Upper lobe of right lung (tissue), 1 donor: ENCODE measurements at places on chromosomes 1 and 21.

DNA sequence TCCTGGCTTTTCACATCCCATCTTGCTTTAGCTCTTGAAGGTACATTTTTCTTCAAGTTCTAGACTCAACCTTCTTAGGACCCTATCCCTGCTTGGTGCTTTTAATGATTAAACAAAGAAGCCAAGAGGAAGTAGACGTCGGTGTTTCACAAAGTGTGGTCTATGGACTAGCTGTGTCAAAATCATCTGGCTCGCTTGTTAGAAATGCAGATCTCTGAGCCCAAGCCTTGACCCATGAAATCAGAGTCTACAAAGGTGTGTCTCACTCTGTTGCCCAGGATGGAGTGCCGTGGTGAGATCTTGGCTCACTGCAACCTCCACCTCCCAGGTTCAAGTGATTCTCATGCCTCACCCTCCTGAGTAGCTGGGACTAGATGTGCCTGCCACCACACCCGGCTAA lies 295.5 kb upstream of the KAZN start:
- DNase-seq = no peak

- no peak for DNase-seq
These were observed 106.7 kb downstream of the HIVEP3 start for GRCh38 chr1:41812051-41812450.

- no peak for DNase-seq
These were observed 3.4 kb upstream of the NVL start for GRCh38 chr1:224333309-224333926.

DNA sequence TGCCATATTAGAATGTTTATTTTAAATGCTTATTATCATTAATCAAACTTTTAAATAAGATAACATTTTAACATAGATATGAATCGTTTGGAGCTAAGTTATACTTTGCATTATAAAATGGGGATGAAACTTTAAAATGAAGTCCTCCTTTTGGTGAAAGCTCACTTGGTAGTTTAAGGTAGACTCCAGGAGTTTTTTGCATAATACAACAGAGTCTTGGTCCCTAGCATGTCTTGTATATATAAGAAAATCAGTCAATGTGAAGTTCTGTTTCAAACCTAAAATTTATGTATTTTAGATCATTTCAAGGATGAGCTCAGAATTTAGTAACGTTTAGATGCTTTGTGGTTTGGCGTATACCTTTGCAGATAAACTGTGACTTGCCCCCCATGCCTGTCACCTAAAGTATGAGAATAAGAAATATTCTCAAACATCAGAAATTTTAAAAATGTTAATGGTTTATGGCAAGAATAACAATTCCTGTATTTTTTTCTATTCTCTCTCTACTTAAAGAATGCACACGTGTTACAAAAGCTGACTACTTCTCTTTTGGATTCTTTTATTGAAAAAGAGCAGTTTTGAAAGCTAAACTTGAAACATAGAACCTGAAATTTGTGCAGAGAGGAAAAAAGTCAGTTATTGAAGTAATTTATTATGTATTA lies 3.8 kb downstream of the NFIA start:
- no peak for DNase-seq

DNA sequence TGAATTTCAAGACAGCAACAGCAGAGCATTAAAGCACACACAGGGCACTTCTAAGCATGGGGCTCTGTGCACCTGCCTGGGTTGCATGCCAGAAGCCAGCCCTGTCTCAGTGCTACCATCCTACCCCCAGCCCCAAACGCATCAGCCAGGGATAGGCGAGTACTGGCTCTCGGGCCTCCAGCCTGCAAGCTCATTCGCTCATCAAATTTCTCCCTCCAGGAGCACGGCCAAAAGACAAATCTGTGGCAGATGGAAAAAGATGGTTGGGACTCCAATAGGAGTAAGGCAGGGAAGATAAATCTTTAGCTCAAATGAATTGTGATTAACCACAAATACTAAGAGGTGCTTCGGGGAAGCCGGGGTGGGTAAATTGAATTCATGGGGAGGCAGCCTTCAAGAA lies 189.6 kb downstream of the KAZN start:
- DNase-seq = no peak

DNA sequence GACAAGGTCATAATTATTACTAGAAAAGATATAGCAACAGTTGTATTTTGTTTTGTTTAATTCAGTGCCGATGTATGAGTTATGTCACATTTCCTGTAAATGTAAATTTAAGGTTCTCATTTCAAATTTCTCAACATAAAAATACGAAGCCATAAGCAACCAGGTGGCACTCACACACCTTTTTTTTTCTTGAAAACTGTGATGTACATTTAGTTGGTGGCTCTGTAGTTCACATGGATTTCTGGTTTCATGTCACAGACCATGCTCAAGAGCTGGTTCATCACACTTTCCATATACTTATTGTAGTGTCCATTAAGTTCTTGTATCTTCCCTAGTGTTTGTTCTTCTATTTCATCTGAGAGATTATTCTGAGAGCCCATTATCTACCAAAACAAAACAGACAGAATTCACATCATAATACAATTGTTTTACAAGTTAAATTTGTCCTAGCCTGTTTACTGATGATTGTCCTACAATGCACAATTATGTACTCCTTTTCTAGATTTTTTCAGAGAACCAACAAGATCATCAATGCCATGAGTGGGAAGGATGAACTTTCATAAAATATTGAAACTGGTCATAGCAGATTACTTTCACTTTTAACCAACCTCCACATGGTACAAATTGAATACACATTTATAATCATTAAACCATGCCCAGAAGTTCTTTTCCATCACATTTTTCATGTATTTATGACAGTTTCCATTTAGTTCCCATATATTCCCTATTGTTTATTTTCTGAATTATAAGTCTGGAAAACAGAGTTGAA lies 17.1 kb downstream of the ATP6V1G3 start:
- DNase-seq = no peak
